ENCODE measurements at places on chromosomes 1 and 21.

GRCh38 chr1:101175466-101175865, 61.4 kb upstream of the S1PR1 start:
- DNase-seq, result no peak

GRCh38 chr1:12087797-12088314, 24.8 kb downstream of the TNFRSF8 start:
- DNase-seq, result no peak

GRCh38 chr1:16174261-16174868, 18.5 kb upstream of the EPHA2 start:
- no peak for DNase-seq

DNA sequence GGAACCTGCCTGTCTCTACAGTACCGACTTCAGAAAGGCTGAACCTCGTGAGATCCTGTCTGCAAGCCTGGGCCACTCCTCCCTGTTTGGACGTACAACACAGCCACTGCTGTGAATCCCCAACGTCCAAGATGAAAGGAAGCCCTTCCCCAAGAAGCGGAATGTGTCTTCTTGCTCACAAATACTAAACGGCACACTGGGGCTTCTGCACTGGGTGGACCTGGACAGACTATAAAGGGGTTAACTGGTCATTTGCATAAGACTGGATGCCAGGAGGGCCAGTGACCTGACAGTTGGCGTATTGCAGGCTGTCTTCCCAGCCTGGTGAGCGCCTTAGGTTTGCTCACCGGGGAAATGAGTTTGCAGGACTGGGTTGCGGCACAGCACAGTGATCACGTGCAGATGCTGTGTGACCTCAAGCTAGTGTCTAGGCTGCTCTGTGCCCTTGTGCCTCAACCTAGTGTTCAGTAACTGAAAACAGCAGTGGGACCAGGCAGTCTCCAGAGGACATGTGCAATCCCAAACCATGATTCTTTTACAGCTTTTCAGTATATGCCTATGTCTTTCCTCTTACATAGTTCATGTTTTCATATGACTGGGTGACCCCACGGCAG, 19.5 kb upstream of the AJAP1 start:
- DNase-seq, result no peak

GRCh38 chr1:193498088-193498655, 311.8 kb upstream of the B3GALT2 start:
- DNase-seq, result no peak

DNA sequence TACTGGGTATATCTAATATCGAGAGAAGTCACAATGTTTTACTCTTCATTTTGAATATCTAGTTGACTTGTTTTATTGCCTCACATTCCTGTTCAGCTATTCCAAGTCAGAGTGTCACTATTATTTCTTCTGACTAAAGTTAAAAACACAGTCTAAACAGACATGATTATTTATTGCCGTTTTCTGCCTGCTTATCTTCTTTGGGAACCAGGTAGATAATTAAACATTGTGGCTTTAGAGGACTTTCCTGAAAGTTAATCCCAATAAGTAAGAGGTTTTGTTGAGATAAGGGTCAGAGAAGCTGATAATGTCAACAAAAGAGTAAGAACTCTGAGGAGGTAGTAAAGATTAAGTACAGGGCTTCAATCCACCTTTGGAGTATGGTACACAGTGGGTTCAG, 53.8 kb downstream of the PCNX2 start:
- no peak for DNase-seq

DNA sequence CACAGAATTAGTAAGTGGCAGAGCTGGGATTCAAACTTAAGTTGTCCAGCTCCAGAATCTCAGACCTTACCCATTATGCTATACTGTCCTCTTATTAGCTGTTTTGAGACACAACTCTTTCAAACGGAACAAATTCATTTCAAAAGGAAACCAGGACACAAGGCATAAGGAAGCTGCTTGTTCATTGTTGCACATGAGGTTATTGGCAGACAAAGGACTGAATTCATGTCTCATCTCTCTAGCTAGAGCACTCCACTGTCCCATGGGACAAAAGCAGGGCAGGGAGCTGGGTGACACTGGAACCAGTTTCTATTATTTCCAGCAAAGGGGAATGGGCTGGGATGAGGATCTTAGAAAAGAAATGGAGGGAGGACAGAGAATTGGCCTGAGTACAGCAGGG, 26.4 kb downstream of the CHI3L2 start:
- no peak for DNase-seq

DNA sequence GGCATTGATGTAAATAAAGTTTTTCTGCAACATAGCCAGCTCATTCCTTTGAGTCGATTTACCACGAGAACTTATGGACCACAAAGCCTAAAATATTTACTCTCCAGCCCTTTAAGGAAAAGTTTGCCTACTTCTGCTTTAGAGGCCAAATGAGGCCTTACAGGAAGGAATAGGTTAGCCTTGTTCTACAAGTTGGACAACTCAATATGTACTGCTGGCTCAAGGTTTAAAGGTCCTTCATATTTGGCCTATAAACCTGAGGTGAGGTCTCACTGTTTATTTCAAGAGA, 144.5 kb upstream of the DNAH14 start:
- DNase-seq, result no peak

DNA sequence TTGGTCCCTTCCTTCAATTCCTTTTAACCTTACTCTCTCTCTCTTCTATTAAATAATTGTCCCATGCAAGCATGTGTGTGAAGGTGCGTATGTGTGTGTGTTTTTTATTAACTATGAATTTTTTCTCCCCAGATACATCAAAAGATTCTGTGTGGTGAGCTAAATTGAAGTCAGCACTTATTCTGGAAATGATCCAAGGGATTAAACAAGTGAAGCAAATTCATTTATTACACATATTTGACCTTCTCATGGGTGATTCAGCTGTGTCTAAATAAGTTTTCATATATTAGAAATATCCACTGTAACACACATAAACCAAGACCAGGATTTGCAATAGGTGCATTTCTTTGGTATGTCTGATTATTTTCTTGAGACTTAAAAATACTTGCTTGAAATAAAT, 24.3 kb downstream of the CHODL start:
- DNase-seq, result no peak
